ENCODE measurements at places on chromosomes 11 and 22.
A peak's percentile ranks its signal among the peaks of the same experiment; 100 is the strongest.

DNA sequence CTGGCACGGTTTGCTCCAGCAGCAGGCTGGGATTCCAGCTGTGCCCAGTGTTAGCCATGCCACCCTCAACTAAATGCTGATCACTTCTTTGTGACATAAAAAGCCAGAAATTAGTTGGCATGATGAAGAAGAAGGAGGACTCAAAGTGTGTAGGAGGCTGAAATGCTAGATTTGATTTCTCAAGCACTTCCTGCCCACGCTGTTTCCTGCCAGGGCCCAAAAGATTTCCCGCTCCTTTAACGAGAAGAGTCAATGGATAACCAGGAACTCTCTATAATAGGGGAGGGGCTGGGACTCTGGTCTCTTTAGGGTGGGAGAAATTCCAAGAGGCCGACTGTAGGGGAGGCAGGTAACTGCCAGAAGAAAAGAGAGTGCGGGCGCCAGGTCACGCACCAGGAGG, 26.4 kb downstream of the APOL3 start:
- no peak for DNase-seq
- peaks cover 11% of the 10 kb centered on the region for H3K27me3 ChIP-seq
- H3K27ac ChIP-seq, result no peak overlapping the region
- H3K4me1 ChIP-seq, result no peaks in the 10 kb centered on the region
- H3K4me3 ChIP-seq, result no peak overlapping the region
- peaks cover 2% of the 10 kb centered on the region for H3K36me3 ChIP-seq

GRCh38 chr11:128692753-128693415, 988 bp upstream of the FLI1 start:
- H3K36me3 ChIP-seq, result peaks cover 12% of the 10 kb centered on the region
- peaks cover 33% of the 10 kb centered on the region for H3K4me1 ChIP-seq
- H3K27me3 ChIP-seq, result peaks cover 2% of the 10 kb centered on the region
- H3K4me3 ChIP-seq, result peak overlapping the region; percentile 97
- DNase-seq, result no peak

DNA sequence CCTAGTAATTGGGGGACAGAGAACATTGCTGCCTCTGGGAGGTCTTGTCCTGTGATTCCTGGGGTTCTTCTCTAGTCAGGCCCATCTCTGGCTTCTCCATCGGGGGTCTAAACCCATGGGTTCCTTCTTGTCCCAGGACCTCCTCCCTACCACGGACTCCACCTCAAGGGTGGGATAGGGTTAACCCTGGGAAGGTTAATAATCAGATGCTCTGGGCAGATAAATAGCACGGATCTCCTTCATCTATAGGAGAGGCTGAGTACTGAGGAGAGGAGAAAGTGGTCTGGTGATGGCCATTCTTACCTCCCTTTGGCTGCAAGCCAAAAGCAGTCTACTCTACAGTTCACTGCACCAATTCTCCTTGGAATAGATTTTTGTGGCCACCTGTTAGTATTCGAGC, 10.5 kb downstream of the HEPHL1 start:
- no peak overlapping the region for H3K4me3 ChIP-seq
- H3K27ac ChIP-seq, result no peak overlapping the region
- no peaks in the 10 kb centered on the region for H3K4me1 ChIP-seq
- H3K36me3 ChIP-seq, result no peaks in the 10 kb centered on the region
- DNase-seq, result no peak
- H3K27me3 ChIP-seq, result peaks cover 2% of the 10 kb centered on the region

DNA sequence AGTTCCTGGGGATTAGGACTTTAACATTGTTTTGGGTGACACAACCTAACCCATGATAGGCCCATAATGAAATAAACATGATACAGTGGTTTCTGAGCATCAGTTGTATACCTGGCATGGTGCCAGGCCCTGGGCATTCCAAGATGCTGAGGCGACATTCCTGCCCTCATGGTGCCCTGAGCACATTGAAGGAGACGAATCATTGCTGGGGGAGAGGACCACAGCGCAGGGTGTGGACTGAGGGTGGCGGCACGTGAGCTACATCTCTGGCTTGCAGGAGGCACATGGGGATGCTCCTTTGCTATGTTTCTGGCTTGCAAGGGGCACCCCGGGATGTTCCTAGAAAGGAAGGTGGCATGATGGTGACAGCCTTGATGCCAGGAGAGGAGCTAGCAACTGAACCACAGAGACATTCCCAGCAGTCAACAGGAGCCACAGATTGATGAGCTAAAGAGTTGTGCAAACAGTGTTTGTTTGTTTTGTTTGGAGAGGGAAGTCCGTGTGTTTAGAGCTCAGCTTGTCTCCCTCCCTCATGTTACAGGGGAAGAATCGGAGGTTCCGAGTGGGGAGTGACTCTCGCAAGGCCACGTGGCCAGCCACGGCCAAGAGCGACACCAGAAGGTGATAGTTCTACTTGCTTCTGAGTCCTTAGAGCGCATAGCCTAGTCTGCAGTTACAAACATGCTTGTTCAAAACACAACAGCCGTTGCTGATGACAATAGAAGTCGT, 106.4 kb downstream of the MIAT start:
- peaks cover 27% of the 10 kb centered on the region for H3K36me3 ChIP-seq
- H3K4me1 ChIP-seq, result peaks cover 10% of the 10 kb centered on the region
- no peak for DNase-seq
- no peaks in the 10 kb centered on the region for H3K27me3 ChIP-seq

- H3K36me3 ChIP-seq, result no peaks in the 10 kb centered on the region
- H3K27me3 ChIP-seq, result no peaks in the 10 kb centered on the region
- no peak for DNase-seq
- H3K4me1 ChIP-seq, result no peaks in the 10 kb centered on the region
- no peak overlapping the region for H3K4me3 ChIP-seq
Observed at GRCh38 chr11:28729339-28729738, 621.2 kb downstream of the METTL15 start.

- H3K4me3 ChIP-seq, result no peak overlapping the region
- no peak overlapping the region for H3K27ac ChIP-seq
- no peak for DNase-seq
- H3K4me1 ChIP-seq, result no peaks in the 10 kb centered on the region
Observed at GRCh38 chr11:112306230-112306629, 45.6 kb upstream of the PLET1 start.

- peaks cover 4% of the 10 kb centered on the region for H3K4me1 ChIP-seq
- peaks cover 29% of the 10 kb centered on the region for H3K27me3 ChIP-seq
- H3K4me3 ChIP-seq, result peak overlapping the region; percentile 80
- peak; percentile 94 for DNase-seq
- H3K36me3 ChIP-seq, result no peaks in the 10 kb centered on the region
Observed at GRCh38 chr11:66408488-66409214, 12.2 kb upstream of the NPAS4 start.

GRCh38 chr11:833114-833791, 501 bp downstream of the CD151 start:
- no peak overlapping the region for H3K27ac ChIP-seq
- peaks cover 25% of the 10 kb centered on the region for H3K4me1 ChIP-seq
- H3K36me3 ChIP-seq, result no peaks in the 10 kb centered on the region
- DNase-seq, result no peak
- H3K4me3 ChIP-seq, result no peak overlapping the region

DNA sequence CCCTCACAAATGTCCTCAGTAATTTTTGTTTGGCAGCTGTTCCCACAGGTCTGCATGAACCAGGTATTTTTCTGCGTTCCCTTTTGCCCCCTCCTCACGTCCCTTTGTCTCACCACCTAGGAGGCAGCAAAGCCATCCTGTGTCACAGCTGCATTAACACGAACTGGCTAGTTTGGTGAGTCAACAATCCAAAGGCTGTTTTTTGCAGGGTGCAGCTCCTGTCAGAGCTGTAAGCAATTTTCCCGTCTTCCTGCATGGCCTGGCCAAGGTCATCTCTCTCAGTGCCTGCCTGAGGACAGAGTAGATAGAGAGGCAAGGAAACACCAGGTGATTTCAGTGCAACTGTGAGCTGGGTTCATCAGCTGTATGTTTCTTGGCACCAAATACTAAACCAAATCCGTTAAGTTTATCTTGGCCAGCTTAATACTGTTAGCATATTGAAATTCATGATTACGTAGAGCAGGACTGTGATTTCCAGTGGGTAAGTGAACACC, 20.6 kb upstream of the VSIG10L2 start:
- H3K27me3 ChIP-seq, result peaks cover 19% of the 10 kb centered on the region
- H3K27ac ChIP-seq, result no peak overlapping the region
- no peak for DNase-seq
- H3K4me1 ChIP-seq, result no peaks in the 10 kb centered on the region

- no peak overlapping the region for H3K4me3 ChIP-seq
- no peaks in the 10 kb centered on the region for H3K4me1 ChIP-seq
- DNase-seq, result no peak
- no peak overlapping the region for H3K27ac ChIP-seq
- H3K36me3 ChIP-seq, result no peaks in the 10 kb centered on the region
Observed at GRCh38 chr22:49236541-49237075, 591.1 kb downstream of the BRD1 start.

DNA sequence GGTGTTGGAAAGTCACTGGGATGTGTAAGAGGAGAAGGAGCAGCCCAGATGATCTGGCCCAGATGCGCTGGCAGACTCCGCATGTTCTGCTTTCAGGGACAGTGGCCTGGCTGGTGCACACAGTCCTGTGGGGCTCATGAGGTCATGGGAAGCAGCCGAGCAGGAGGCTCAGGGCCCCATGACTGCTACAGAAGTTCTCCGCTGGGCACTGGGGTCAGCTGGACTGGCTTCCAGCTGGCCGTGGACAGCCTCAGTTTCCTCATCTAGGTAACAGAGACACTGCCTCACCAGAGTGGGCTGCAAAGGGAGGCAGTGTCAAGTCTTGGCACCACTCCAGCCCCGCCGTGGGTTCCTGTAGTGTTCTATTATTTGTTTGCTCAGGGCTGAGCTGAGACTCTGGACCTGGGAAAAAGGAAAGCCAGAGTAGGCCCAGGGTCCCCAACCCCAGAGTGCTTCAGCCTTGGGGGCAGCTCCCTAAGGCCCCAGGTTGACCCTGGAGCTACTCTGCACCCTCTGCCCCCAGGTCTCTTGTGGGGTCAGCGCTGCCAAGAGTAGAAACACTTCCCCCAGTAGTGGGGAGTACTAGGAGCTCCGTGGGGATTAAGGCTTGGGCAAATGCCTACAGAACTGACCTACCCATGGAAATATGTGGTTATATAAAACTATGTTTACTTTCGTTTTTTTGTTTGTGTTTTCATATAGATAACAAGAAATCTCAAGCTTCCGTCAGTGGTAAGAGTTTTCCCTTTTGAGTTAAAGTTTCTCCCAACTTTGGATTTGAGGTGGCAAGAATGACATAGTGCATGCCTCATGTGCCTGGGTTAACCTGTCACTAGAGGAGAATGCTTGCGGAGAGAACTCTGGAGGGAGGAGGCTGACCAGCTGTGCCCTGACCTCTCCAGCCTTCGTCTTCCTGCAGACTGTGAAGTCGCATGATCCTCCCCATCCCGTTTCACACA, 45.3 kb downstream of the MED15 start:
- peaks cover 47% of the 10 kb centered on the region for H3K4me1 ChIP-seq
- H3K27me3 ChIP-seq, result no peaks in the 10 kb centered on the region
- H3K36me3 ChIP-seq, result peaks cover 21% of the 10 kb centered on the region
- no peak overlapping the region for H3K4me3 ChIP-seq

DNA sequence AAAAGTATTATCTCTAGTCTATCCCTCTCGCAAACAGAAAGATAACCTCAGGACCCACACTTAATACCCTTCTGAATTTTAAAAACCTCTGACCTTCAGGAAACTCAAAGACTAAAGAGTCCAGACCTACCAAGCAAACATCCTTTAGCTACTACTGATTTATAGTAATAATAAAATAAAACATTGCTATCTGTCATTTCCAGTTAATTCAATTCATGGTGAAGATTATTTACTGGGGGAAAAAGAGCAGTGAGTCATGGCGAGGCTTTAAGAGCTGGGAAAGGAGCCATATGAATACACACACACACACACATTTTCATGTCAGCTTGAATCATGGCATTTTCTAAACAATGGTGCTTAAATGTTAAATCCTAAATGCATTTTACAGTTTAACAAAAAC, 87.1 kb downstream of the FAM76B start:
- DNase-seq, result no peak
- no peaks in the 10 kb centered on the region for H3K36me3 ChIP-seq
- H3K27ac ChIP-seq, result no peak overlapping the region
- no peak overlapping the region for H3K4me3 ChIP-seq
- H3K4me1 ChIP-seq, result peaks cover 44% of the 10 kb centered on the region
- H3K27me3 ChIP-seq, result no peaks in the 10 kb centered on the region

GRCh38 chr22:32723643-32724042, 77.9 kb upstream of the TIMP3 start:
- DNase-seq, result peak; percentile 8
- peaks cover 8% of the 10 kb centered on the region for H3K4me1 ChIP-seq

GRCh38 chr11:94515398-94515797, 3.1 kb downstream of the C11orf97 start:
- peaks cover 5% of the 10 kb centered on the region for H3K4me1 ChIP-seq
- peaks cover 12% of the 10 kb centered on the region for H3K27me3 ChIP-seq

GRCh38 chr11:61747192-61747966, 5.1 kb upstream of the MYRF start:
- H3K27me3 ChIP-seq, result peaks cover 14% of the 10 kb centered on the region
- peaks cover 5% of the 10 kb centered on the region for H3K4me1 ChIP-seq
- H3K36me3 ChIP-seq, result peaks cover 3% of the 10 kb centered on the region

- no peaks in the 10 kb centered on the region for H3K27me3 ChIP-seq
- peaks cover under 1% of the 10 kb centered on the region for H3K36me3 ChIP-seq
- H3K27ac ChIP-seq, result peak overlapping the region; percentile 94
Observed at GRCh38 chr11:33256031-33256812, 959 bp upstream of the HIPK3 start.

- H3K27ac ChIP-seq, result no peak overlapping the region
- no peaks in the 10 kb centered on the region for H3K4me1 ChIP-seq
- DNase-seq, result no peak
- no peak overlapping the region for H3K4me3 ChIP-seq
- peaks cover 2% of the 10 kb centered on the region for H3K36me3 ChIP-seq
Observed at GRCh38 chr22:47902646-47903180, 1140.3 kb downstream of the TBC1D22A start.

- no peaks in the 10 kb centered on the region for H3K36me3 ChIP-seq
- DNase-seq, result no peak
- H3K4me1 ChIP-seq, result peaks cover 2% of the 10 kb centered on the region
- H3K27ac ChIP-seq, result no peak overlapping the region
- no peak overlapping the region for H3K4me3 ChIP-seq
Observed at GRCh38 chr11:130765406-130765805, 150.9 kb downstream of the SNX19 start.

DNA sequence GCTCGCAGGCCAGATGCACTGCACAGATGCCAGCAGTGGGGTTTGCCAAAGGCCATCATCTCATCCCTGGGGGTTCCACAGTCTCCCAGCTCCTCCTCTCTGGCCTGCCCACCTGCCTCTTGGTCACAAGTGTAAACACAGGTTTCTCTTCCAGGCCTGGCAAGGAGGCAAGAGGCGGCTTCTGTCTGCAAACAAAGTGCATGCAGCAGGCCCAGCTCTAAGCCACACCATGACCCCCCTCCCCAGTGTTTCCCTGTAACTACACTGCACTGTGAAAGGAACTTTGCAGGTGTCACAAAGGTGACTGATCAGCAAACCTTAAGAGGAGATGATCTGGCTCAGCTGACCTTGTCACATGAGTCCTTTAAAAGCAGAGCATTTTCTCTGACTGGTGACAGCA, 26.2 kb upstream of the SHISAL1 start:
- H3K36me3 ChIP-seq, result no peaks in the 10 kb centered on the region
- no peak overlapping the region for H3K27ac ChIP-seq
- H3K4me1 ChIP-seq, result no peaks in the 10 kb centered on the region
- no peak for DNase-seq
